ENCODE measurements at places on chromosomes 4 and X.

DNA sequence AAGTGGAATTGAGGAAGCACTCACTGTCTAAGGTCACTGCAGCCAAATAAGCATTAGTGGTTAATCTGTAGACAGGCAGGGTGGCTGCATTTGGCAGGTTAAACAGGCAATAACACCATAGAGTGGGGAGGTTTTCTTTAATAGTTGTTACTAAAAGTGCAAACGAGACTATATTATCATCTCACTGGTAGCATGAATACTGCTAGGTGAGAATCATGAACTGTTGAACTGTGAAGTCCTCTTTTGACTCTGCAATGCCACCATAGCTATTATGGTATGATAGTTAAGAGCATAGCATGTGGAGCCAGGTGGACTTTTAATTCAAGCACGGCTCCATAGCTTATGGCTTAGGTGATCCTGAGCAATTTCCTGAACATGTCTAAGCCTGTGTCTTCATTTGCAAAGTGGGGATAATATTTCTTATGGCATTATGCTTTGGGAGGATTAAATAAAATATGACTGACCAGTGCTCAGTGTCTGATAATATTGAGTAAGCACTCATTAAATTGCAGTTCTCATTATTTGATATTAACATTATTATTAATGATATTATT is 235.6 kb upstream of the HHIP start:
- no peak for DNase-seq

- no peak for DNase-seq
These were observed 158.0 kb upstream of the GYPA start for GRCh38 chr4:144298519-144298918.

GRCh38 chr4:56856656-56857055 is 35.2 kb upstream of the SPINK2 start:
- DNase-seq, result no peak

GRCh38 chrX:67724359-67725110 is 180.7 kb downstream of the AR start:
- DNase-seq, result no peak

- no peak for DNase-seq
These were observed 294.6 kb upstream of the NRK start for GRCh38 chrX:105527759-105528158.

GRCh38 chr4:13112030-13112429 is 372.1 kb downstream of the RAB28 start:
- DNase-seq, result no peak

DNA sequence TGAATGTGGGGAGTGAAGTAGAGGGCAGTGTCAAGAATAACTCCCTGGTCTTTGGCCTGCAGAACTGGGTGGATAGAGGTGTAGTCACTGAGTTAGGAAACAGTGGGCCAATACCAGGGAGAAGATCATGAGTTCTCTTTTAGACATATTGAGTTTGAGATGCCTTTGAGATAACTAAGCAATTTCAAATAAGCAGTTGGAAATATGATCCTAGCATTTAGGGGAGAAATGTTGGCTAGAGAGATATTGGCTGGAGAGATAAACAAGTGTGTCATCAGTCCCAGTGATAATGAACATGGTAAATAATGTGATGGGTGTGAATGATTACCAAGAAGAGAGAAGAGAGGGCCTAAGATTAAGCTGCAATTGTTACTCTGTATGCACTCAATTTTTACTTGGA is 95.3 kb upstream of the HPRT1 start:
- DNase-seq, result no peak

GRCh38 chrX:144612076-144612475 is 635.2 kb upstream of the SPANXN1 start:
- DNase-seq, result no peak

GRCh38 chr4:53015681-53016080 is 153.6 kb downstream of the RASL11B start:
- DNase-seq, result no peak

DNA sequence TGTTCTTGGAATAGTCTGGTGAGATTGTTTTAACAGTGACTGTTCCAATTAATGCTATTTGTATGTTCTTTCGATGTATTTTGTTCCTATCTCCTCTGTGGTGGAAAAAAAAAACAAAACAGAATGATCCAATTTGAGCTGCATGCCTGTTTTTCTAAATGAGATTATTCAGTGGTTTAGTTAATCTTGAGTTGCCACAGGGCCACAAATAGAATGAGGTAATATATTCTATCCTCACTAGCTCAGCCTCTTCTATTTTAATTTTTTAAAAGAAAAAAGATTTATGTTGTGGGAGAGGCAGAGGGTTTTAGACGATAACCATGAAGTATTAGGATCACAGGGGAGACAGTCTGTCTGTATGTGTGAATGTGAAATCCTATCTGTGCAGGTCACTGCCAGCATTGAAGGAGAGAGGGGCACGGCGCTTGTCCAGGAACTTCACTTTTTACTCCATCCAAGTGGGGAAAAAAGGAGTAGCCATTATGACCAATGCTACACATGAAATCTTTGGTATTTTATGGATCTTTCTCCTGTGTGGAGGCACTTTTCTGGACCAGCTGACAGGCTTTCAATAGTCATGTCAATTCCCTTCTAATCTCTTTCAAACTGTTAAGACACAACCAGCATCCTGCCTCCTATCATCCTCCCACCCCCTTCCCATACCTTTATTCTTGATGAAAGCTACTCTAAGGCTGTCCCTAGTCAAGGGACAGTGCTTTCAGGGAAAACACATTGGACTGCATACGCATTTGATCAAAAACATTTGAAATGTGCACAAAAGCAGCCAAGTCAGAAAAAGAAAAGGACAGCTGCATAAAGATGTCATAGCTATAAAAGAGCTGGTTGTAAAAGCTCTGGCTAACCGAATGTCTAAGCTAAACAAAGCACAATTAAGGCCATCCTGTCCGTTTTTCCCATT is 1063.8 kb upstream of the INTU start:
- DNase-seq, result no peak

DNA sequence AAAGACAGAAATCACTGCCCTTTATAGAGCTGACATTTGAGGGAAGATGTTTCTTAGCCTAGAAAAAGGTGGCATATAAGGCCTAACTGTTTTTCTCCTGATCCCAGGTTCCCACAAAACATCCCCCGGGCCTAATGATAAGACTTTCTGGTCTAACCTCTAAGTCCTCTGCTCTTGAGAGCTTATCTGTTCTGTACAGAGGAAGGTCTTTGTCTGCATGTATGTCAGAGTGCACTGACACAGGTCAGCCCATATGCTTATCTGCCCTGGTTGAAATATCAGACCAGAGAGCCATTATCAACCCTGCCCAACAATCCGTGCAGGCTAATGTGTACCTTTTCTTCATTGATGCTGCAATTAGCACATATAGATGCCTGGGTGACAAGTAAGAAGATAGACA is 76.2 kb downstream of the ARHGEF9 start:
- no peak for DNase-seq

GRCh38 chr4:177464026-177464425 is 21.8 kb upstream of the AGA start:
- no peak for DNase-seq

GRCh38 chr4:7335344-7336066 is 99.2 kb downstream of the PSAPL1 start:
- peak; percentile 28 for DNase-seq

DNA sequence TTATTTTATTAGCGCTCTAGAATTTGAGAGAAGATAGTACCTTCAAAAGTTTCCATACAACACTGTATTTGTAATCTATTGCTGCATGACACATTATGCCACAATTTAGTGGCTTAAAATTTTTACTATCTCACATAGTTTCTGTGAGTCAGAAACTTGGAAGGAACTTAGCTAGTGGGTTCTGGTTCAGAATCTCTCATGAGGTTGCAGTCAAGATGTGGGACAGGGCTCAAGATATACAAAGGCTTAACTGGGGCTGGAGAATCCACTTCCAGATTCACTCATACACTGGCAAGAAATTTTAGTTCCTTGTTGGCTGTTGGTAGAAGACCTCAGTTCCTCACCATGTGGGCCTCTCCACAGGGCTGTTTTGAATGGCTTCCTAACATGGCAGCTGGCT is 11.5 kb upstream of the C4orf54 start:
- DNase-seq, result no peak

GRCh38 chrX:101749436-101749835 is 89.8 kb upstream of the ARMCX2 start:
- no peak for DNase-seq

GRCh38 chrX:69280933-69281332 is 115.7 kb upstream of the PJA1 start:
- no peak for DNase-seq

GRCh38 chr4:137559801-137560200 is 27.5 kb upstream of the PCDH18 start:
- no peak for DNase-seq

DNA sequence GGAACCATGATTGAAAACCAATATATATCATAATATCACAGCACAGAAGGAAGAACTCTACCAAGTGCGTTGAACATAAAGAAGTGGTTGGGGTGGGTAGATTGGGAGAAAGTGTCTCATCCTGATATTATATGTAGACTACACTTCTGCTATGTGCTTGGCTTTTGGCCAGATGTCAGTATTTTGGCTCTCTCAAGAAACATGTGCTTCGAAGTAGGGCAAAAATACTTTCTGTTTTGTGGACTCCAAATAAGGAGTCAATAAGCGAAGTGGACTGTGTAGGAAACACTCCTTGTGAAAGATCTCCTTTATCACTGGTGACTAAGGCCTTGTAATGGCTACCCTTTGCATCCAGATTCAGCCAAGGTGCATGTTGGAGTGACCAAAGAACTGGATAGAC is 7.8 kb upstream of the HPSE start:
- no peak for DNase-seq

DNA sequence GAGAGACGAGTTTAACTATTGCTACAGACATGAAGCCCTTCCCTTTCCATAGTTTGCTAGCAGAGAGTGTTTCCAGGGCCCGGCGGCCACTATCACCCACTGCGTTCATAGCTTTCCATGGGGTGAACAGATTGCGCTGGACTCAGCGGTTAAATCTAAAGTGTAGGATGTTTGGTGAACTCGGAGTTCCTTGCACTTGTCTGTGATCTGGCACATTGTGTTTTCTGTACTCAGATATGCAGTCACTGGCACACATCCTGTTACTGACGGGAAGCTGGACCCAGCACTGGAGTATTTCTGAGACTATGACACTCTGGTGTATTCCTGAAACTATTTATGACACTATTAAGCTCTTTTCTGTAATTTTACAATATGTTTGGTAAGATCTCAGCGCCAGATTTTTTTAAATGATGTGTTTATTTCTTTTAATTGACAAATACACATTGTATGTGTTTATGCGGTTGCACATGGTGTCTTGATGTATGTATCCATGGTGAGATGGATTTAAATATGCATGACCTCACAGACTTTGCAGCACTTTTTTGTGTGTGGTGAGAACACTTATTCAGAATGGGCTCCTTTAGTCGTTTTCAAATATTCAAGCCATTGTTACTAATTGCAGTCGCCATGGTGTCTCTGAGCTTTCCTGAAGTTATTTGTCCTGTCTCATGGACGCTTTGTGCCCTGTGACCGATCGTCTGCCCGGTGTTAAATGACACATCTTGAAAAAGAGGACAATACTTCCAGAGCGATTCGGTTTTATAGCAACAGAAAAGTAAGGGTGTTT is 14.1 kb downstream of the CD99 start:
- no peak for DNase-seq

GRCh38 chr4:78864405-78865024 is 74.7 kb downstream of the PAQR3 start:
- peak; percentile 82 for DNase-seq

DNA sequence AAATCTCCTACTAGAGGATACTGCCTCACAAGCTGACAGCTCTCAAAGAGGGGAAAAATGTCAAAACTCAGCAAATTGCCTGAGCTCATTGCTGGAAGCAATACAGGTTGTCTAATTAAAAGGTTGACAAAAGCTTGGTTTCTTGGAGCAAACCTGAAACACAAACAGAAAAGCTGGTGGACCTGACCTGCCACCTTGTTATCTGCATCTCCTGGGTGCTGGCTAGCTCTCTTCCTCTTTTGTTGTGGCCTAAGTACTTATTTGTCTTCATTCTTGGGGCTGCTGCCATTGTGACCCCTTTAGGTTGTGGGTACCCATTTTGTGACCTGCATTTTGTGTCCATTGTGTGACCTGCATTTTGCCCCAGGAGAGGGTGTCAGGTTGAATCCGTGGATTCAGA is 184.5 kb downstream of the KIT start:
- DNase-seq, result no peak

GRCh38 chr4:168863719-168864647 is 146.1 kb downstream of the CBR4 start:
- no peak for DNase-seq

- DNase-seq, result no peak
These were observed 128.5 kb upstream of the GRID2 start for GRCh38 chr4:92175250-92175649.

- DNase-seq, result no peak
These were observed 31.5 kb downstream of the CYLC1 start for GRCh38 chrX:83892433-83892832.

GRCh38 chrX:139889760-139890159 is 43.1 kb downstream of the ATP11C start:
- DNase-seq, result no peak

- DNase-seq, result no peak
These were observed 113.9 kb downstream of the AGTR2 start for GRCh38 chrX:116284400-116284799.

DNA sequence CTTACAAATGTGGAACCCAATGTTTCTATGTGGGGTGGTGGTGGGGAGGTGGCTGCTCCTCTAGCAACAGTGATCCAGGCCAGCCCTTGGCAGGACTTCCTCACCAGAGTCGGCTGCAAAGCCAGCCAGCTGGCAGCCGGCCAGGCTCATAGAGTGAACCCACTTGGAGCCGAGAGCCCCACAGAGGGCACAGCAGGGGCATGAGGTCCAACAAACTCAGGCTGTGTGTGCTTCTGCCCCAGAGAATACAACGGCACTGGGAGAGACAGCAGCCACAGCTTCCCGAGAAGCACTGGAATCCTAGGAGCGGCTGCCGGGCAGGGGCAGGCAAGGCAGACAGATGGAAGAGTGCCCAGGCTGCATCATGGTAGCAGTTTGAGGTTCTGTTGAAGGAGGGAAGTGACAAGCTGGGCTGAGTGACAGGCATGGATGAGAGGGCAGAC is 23.5 kb upstream of the SOWAHD start:
- peak; percentile 31 for DNase-seq

GRCh38 chr4:165972747-165973146 is 99.7 kb downstream of the TLL1 start:
- no peak for DNase-seq

DNA sequence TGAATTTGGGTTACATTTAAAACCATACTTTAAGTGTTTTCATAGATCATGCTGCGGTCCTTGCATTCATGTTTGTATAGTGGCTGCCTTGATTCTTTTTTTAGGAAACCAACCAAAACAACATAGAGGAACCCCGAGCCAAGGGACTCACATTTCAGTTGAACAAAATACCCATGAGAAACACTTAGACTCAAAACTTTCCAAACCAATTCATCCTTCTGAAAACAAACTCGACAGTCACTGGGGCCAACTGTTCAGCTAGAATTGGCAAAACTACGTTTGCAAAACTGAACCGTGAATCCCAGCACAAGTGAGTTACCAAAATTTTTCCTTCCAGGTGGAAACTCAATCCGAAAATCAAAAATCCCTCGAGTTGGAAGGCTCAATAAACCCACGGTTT is 1.4 kb downstream of the ADGRA3 start:
- DNase-seq, result no peak

- DNase-seq, result no peak
These were observed at the start of gene ODAPH for GRCh38 chr4:75555294-75556164. Gene ODAPH (plus strand): TSS chr4:75556066. CDS start chr4:75556083, 17 bp downstream.

GRCh38 chr4:26009502-26009901 is 95.5 kb downstream of the SMIM20 start:
- no peak for DNase-seq
